ENCODE measurements at places on chromosomes 4 and X.

DNA sequence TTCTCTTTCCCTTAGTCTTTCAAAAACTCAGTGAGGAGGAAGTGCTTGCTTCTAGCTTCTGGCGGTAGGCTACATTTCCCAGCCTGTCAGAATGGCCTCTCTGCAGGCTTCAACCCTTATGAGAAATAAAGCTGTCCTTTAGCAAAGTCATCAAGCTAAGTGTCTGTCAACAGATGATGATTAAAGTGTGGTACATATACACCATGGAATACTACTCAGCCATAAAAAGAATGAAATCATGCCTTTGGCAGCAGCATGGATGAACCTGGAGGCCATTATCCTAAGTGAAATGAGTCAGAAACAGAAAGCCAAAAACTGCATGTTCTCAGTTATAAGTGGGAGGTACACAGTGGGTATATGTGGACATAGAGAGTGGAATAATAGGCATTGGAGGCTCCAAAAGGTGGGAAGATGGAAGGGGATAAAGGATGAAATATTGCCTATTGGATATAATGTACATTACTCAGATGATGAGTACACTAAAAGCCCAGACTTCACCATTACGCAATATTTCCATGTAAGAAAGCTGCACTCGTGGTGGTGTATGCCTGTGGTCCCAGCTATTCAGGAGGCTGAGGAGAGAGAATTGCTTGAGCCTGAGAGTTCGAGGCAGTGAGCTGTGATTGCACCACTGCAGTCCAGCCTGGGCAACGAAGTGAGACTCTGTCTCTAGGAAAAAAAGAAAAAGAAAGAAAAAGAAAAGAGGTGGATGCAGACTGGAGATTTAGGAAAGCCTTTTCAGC, 7.9 kb downstream of the TRIM2 start:
- H3K4me1 ChIP-seq: peaks cover 10% of the 10 kb centered on the region
- H3K36me3 ChIP-seq: no peaks in the 10 kb centered on the region
- no peaks in the 10 kb centered on the region for H3K27me3 ChIP-seq
- H3K27ac ChIP-seq: peak overlapping the region; percentile 61
- no peak for DNase-seq

DNA sequence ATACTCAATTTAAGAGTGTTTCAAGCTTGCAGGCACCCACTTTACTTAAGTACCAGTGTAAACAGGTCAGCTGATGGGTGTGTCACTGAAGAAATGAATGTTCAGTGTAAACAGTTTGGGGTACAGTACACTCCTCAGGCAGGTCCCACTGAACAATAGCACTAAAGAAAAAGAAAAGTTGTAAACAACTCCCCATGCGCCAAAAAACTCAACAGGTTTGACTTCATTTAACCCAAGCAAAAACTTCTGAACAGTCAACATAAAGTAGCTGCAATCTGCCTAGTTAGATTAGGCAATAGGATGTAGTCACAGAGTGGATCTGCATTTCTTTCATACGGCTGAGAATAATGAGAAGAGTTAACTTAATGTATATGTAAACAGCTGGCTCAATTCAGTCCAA, 93.2 kb downstream of the FAM13A start:
- no peaks in the 10 kb centered on the region for H3K4me1 ChIP-seq
- H3K36me3 ChIP-seq: no peaks in the 10 kb centered on the region
- peak overlapping the region; percentile 59 for H3K27ac ChIP-seq
- H3K27me3 ChIP-seq: no peaks in the 10 kb centered on the region
- DNase-seq: no peak

- no peak overlapping the region for H3K4me3 ChIP-seq
- no peaks in the 10 kb centered on the region for H3K4me1 ChIP-seq
- H3K27me3 ChIP-seq: no peaks in the 10 kb centered on the region
- no peak for DNase-seq
- H3K27ac ChIP-seq: no peak overlapping the region
- H3K36me3 ChIP-seq: peaks cover 9% of the 10 kb centered on the region
These were observed 80.5 kb downstream of the STAG2 start for GRCh38 chrX:124042042-124042441.

- no peaks in the 10 kb centered on the region for H3K4me1 ChIP-seq
- H3K27ac ChIP-seq: no peak overlapping the region
- H3K27me3 ChIP-seq: no peaks in the 10 kb centered on the region
- no peaks in the 10 kb centered on the region for H3K36me3 ChIP-seq
These were observed 51.5 kb upstream of the GPRIN3 start for GRCh38 chr4:89358935-89359638.

DNA sequence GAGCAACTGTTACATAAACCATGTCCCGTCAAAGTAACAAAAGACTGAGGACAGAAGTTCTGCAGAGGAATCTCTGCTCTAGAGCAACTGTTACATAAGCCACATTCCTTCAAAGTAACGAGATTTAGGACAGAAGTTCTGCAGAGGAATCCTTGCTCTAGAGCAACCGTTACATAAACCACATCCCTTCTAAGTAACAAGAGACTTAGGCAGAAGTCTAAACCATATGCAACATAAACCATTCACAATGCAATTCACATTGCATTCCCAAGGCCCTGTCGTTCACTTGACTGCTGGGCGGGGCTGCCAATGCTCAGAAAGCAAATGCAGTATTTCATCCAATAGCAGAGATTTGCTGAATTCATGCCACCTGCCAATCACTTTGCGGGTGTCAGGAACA, 124.4 kb upstream of the PUDP start:
- no peaks in the 10 kb centered on the region for H3K36me3 ChIP-seq
- no peaks in the 10 kb centered on the region for H3K27me3 ChIP-seq
- H3K4me1 ChIP-seq: peaks cover 15% of the 10 kb centered on the region

- H3K4me3 ChIP-seq: no peak overlapping the region
- H3K27me3 ChIP-seq: no peaks in the 10 kb centered on the region
- H3K36me3 ChIP-seq: no peaks in the 10 kb centered on the region
- no peak for DNase-seq
- H3K4me1 ChIP-seq: no peaks in the 10 kb centered on the region
These were observed 6.0 kb upstream of the IDS start for GRCh38 chrX:149511081-149511480.

GRCh38 chr4:153785910-153786721, 2.8 kb downstream of the SFRP2 start:
- H3K27me3 ChIP-seq: no peaks in the 10 kb centered on the region
- peak overlapping the region; percentile 3 for H3K4me3 ChIP-seq
- no peak for DNase-seq
- no peak overlapping the region for H3K27ac ChIP-seq
- H3K36me3 ChIP-seq: no peaks in the 10 kb centered on the region
- H3K4me1 ChIP-seq: peaks cover 25% of the 10 kb centered on the region

- no peaks in the 10 kb centered on the region for H3K36me3 ChIP-seq
- H3K27me3 ChIP-seq: no peaks in the 10 kb centered on the region
- no peak overlapping the region for H3K4me3 ChIP-seq
These were observed 73.7 kb upstream of the NDST4 start for GRCh38 chr4:115187136-115187535.

DNA sequence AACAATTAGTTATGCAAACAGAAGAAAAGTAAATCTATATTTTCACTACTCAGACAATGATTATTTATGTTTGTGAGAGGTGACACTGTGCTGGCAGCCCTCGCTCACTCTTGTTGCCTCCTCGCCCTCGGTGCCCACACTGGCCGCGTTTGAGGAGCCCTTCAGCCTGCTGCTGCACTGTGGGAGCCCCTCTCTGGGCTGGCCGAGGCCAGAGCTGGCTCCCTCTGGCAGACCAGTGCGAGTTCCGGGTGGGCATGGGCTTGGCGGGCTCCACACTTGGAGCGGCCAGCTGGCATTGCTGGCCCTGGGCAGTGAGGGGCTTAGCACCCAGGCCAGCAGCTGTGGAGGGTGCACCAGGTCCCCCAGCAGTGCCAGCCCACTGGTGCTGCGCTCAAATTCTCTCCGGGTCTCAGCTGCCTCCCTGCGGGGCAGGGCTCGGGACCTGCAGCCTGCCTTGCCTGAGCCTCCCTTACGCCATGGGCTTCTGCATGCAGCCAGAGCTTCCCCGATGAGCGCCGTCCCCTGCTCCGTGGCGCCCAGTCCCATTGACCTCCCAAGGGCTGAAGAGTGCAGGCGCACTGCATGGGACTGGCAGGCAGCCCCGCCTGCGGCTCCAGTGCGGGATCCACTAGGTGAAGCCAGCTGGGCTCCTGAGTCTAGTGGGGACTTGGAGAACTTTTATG, 902.6 kb downstream of the PDHA2 start:
- no peak overlapping the region for H3K4me3 ChIP-seq
- H3K27me3 ChIP-seq: no peaks in the 10 kb centered on the region
- H3K36me3 ChIP-seq: no peaks in the 10 kb centered on the region

DNA sequence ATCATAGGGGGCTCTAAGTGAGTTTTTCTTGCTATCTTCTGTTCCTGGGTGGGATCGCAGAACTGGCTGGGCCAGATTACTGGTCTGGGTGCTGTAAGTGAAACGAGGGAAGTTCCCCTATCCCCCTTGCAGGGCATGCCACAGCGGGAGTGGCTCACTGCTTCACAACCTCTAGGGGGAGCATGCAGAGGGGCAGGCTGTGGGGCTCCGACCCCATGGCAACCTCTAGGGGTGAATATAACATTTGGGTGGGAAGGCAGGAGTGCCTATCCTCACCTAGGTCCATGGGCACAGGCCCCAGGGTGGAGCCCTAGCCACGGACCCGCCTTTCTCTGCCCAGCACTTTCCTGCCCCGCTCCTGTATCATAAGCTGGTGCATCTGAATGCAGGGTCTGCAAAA, 1.7 kb upstream of the RRAGB start:
- no peaks in the 10 kb centered on the region for H3K36me3 ChIP-seq
- H3K27ac ChIP-seq: no peak overlapping the region
- H3K4me1 ChIP-seq: peaks cover 13% of the 10 kb centered on the region
- DNase-seq: no peak
- H3K4me3 ChIP-seq: no peak overlapping the region
- H3K27me3 ChIP-seq: no peaks in the 10 kb centered on the region

DNA sequence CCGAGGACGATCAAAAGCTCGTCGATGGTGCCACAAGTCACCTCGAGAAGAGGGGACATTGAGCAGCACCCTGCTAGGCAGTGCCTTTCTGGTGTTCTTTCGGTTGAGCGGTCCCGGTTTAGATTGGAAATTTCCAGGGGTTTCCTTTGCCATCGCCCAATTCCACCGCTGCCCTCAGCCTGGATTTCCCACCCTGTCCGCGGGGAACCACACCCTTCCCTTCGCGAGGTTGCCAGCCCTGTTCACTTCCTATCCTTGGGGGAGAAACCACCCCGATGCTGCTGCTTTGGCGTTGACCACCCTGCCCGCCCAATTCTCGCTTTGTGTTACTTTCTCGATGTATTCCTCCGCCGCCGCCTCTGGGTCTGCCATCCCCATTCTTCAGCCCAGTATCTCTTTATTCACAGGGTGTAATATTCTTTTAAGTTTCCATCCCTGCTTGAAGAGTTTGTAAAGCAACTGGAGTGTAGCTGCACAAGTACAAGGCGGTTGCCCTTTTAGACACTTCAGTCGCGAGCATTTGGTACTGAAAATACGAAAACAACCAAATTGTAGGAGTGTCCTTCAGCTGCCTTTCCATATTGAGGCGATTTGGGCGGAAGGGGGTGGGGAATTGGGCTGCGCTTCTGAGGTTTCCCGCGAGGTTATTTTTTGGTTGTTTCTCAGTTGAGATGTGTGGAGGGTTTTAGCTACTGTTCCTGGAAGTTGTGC, 1.1 kb downstream of the OGT start:
- peak overlapping the region; percentile 89 for H3K27ac ChIP-seq
- H3K36me3 ChIP-seq: no peaks in the 10 kb centered on the region
- H3K4me3 ChIP-seq: peak overlapping the region; percentile 68
- H3K4me1 ChIP-seq: peaks cover 17% of the 10 kb centered on the region

- no peak for DNase-seq
- H3K4me3 ChIP-seq: peak overlapping the region; percentile 69
These were observed 566 bp downstream of the ATP11C start for GRCh38 chrX:139932073-139932900.

- peaks cover 40% of the 10 kb centered on the region for H3K4me1 ChIP-seq
- H3K4me3 ChIP-seq: no peak overlapping the region
- DNase-seq: no peak
These were observed 22.7 kb downstream of the JADE1 start for GRCh38 chr4:128832243-128832625.

- no peaks in the 10 kb centered on the region for H3K36me3 ChIP-seq
- no peaks in the 10 kb centered on the region for H3K27me3 ChIP-seq
- no peaks in the 10 kb centered on the region for H3K4me1 ChIP-seq
These were observed 549 bp upstream of the GLRB start for GRCh38 chr4:157075401-157075800.

GRCh38 chrX:49840679-49841078, 11.6 kb downstream of the PAGE4 start:
- no peaks in the 10 kb centered on the region for H3K27me3 ChIP-seq
- no peaks in the 10 kb centered on the region for H3K4me1 ChIP-seq
- H3K4me3 ChIP-seq: no peak overlapping the region
- H3K27ac ChIP-seq: no peak overlapping the region
